ENCODE measurements at places on chromosomes 1 and 21.
A peak's percentile ranks its signal among the peaks of the same experiment; 100 is the strongest.

GRCh38 chr1:14880456-14881316, 272.9 kb upstream of the TMEM51 start:
- no peak for DNase-seq

- peak; percentile 57 for DNase-seq
Observed at GRCh38 chr1:181149326-181150125, 61.0 kb downstream of the IER5 start.

DNA sequence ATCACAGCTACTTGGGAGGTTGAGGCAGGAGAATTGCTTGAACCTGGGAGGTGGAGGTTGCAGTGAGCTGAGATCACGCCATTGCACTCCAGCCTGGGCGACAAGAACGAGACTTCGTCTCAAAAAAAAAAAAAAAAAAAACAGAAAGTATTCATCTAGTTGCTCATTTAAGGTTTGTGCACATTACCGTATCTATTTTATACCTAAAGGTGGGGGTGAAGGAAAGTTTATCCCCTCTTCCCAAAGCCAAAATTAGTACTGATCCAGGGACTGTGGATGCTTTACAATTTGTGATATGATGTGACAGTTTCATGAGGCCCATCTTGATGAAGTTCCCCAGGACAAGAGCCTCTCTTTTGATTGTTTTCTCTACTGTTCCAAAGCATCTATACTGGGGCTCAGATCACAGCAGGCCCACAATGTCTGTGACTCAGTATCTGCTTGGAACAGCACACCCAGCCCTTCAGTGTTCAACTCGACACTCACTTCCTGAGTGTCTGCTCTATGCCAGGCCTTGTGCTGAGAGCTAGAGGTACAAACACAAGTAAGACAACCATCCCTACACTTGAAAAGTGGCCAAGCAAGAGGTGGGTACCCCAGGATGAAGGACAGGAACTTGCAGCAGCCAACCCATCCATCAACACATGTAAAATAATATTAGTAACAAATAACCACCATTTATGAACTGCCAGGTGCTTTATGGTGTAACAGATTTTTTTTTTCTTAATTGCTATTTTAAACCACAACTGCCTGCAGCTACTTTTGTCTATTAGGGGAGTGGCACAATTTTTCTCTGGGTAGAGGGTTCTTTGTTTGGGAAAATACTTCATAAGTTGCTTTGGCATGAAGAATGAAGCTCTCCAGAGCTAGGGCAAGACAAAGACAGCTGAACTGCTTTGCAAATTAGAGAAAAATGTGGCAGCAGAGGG, 29.0 kb upstream of the KHDRBS1 start:
- DNase-seq, result no peak

GRCh38 chr1:165444897-165445370, at the start of gene RXRG:
RXRG (minus strand) TSS chr1:165445126; CDS start chr1:165444893, 233 bp downstream.
- no peak for DNase-seq

- no peak for DNase-seq
Observed at GRCh38 chr1:114352797-114353196, 158.2 kb downstream of the TRIM33 start.

DNA sequence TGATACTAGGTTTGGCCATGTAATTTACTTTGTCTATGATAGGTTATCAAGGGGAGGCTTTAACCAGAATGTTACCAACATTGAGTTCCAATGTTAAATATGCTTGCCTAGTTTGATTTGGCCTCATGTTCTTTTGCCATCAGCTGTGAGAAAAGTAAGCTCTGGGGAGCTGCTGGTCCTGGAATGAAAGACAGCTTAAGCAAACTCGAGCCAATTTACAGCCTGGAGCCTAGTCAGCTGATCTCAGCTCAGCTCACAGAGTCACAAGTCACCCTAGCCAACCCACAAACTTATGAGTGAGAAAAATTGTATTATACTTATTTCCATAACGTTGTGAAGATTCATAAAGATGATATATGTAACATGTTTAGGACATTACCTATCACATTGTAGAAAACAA, 426.7 kb downstream of the RWDD3 start:
- no peak for DNase-seq

DNA sequence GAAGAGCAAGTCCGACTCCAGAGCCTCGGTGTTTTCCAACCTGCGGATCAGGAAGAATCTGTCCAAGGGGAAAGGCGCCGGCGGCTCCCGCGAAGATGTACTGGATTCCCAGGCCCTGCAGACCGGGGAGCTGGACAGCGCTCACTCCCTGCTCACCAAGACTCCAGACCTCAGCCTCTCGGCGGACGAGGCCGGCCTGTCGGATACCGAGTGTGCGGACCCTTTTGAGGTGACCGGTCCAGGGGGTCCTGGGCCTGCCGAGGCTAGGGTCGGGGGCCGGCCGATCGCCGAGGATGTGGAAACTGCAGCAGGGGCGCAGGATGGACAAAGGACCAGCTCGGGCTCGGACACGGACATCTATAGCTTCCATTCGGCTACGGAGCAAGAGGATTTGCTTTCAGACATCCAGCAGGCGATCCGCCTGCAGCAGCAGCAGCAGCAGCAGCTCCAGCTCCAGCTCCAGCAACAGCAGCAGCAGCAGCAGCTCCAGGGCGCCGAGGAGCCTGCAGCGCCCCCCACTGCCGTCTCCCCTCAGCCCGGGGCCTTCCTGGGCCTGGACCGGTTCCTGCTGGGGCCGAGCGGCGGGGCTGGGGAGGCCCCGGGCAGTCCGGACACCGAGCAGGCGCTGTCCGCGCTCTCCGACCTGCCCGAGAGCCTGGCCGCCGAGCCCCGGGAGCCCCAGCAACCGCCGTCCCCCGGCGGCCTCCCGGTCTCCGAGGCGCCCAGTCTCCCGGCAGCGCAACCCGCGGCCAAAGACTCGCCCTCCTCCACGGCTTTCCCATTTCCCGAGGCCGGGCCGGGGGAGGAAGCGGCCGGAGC, 827 bp downstream of the FMN2 start:
- DNase-seq, result no peak

DNA sequence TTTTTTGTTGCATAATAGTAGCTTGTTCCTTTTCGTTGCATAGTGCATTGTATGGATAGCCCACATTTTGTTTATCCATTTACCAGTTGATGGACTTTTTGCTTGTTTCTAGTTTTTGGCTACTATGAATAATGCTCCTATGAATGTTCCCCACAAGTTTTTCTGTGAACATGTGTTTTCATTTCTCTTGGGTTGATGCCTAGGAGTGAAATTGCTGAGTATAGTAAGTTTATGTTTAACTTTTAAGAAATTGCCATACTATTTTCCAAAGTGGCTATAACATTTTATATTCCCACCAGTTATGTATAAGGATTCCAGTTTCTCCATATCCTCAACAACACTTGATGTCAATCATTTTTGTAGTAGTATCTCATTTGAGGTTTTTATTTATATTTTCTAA, 84.8 kb upstream of the CACYBP start:
- no peak for DNase-seq

Measured in stimulated activated CD8-positive, alpha-beta memory T cell treated with anti-CD3 and anti-CD28 coated beads, Interleukin-4, amount 100 ng/mL, for 1 hour (primary cell).